ENCODE measurements at places on chromosomes 6 and 20.
A peak's percentile ranks its signal among the peaks of the same experiment; 100 is the strongest.

GRCh38 chr6:70524721-70525286 is 41.9 kb upstream of the SDHAF4 start:
- no peak for DNase-seq

GRCh38 chr6:107632381-107633136 is 142.6 kb downstream of the SOBP start:
- no peak for DNase-seq

DNA sequence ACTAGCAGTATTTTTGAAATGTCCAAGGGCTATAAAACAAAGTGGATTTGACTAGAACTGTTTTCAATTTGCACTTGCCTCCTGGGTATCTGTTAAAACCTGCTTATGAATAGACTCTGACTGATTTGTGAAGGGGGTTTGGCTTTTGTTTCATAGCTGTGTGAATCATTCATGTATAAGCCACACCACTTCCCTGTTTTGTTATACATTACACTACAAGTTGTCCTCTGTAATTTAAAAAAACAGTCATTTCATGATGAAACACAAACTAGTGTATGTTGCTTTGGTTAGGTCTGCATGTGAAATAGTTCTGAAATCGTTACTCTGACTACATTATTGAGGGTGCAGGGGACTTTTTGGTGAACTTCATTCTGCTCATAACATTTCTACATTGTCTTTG is 121.7 kb downstream of the NKAIN2 start:
- no peak for DNase-seq

- DNase-seq, result no peak
These were observed 909 bp downstream of the DNAAF9 start for GRCh38 chr20:3406481-3407039.

DNA sequence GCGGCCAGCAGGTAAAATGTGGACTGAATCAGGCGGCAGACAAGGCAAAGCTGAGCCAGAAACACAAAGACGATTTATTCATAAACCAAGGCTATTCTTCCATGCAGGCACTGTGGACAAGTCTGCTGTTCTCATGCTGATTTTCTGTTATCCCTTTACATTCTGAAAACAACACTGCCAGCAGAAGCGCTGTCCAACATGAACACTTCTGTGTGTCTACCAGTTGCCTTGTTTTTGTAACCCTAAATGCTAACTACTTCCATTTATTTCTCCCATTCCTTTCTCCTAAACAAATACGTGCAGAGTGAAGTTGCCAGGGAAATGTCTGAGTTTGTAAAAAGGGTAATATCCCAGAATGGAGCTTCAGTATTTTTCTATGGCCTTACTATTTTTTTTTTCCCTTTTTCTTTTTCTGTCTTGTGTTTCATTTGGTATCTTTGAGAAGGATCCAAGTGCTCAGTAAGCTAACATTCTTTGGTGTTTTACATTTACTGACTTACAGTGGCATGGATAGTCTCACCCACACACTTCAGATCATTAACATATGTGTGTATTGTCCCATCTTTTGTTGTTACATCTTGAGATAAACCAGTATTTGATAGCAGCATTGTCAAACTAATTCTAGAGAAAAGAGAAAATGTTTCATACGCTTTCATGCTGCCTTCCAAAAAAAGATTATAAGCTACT is 1308.9 kb upstream of the MAP3K7 start:
- no peak for DNase-seq

- DNase-seq, result no peak
These were observed 14.8 kb upstream of the FAM83C start for GRCh38 chr20:35306931-35307517.

DNA sequence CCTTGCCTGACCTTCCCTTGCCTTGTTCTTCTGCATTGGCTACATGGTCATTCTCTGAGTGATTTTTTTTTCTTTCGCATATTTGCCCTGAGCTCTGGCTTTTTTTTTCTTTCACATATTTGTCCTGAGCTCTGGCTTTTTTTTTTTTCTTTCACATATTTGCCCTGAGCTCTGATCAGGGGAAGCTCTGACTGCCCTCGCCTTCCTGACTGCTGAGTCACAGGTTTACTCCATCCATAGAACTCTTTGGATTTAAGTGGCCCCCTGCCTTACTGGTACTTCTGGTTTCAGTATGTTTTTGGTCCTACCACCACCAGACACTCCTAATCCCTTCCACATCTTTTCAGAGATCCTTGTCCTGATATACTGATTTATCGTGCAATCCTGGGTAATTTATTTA is 201.1 kb downstream of the OGFRL1 start:
- no peak for DNase-seq

DNA sequence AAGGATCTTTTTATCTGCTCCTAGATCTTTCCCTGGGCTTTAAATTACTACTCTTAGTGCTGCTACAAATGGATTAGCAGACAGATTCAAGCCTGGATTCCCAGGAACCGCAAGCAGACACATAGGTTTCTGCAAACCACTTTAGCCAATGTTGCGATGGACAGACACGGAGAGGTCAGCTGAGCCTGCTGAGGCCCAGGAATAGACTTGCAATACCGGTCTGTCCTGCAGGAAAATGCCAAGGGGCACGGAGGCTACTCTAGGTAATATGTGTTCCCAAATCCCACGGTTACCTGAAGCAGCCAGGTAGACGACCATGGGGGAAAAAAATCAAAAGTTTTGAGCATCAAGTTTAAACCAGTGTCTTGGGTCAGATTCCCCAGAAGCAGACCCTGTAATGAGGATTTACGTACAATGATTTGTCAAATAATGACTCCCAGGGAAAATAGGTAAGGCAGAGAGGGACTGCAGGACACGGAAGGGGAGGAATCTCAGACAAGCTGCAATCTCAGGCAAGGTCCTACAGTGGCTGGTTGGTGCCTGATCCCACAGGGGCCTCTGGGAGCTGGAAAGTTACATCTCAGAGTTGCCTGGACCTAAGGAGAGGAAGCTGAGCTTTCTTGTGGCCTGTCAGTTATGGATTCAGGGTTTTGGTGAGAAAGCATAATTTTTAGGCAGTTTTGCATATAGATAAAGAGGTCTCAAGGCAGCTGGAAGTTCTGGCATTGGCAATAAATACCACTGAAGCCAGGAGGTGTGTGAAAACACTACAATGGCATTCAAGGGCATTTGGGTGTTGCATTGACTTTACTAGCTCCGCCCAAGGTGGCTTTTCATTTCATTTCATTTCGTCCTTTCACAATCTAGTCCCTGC is 12.5 kb downstream of the OTOR start:
- DNase-seq, result no peak

- no peak for DNase-seq
These were observed 10.4 kb downstream of the KIF6 start for GRCh38 chr6:39714802-39715201.

DNA sequence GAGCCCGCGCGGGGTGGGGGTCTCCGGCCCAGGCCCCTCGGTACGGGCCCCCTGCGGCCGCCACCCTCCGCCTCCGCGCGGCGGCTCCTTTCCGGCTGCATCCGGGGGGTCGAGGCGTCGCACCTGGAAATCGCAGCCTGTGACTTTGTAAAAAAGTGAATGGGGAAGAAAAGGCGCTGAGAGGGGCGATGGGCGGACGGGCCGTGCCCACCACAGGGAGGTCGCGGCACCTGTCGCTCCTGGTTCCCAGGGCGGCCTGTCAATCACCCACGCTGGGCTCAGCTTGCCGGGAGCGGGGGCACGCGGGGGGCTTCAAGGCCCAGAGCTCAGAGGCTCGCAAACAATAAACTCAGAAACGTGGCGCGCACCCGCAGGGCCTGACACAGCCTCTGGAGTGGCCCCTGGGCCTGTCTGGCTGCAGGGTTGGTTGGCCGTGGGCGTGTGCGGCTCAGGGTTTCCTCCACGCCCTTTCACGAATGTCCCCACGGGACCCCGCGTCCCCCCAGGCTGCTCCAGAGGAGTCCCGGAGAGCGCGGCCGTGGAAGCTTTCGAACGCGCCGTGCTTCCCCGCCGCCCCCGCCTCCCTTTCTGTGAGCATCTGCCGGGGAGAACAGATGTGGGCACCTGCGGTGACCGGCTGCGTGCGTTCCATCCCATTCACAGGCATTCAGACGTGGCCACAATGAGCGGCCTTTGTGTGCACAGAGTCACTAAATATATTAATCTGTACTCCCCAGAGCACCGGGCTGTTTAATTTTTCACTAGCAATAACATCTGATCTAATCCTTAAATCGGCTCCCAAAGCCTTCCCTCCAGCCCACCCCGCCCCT is 6.1 kb upstream of the DLL1 start:
- no peak for DNase-seq

DNA sequence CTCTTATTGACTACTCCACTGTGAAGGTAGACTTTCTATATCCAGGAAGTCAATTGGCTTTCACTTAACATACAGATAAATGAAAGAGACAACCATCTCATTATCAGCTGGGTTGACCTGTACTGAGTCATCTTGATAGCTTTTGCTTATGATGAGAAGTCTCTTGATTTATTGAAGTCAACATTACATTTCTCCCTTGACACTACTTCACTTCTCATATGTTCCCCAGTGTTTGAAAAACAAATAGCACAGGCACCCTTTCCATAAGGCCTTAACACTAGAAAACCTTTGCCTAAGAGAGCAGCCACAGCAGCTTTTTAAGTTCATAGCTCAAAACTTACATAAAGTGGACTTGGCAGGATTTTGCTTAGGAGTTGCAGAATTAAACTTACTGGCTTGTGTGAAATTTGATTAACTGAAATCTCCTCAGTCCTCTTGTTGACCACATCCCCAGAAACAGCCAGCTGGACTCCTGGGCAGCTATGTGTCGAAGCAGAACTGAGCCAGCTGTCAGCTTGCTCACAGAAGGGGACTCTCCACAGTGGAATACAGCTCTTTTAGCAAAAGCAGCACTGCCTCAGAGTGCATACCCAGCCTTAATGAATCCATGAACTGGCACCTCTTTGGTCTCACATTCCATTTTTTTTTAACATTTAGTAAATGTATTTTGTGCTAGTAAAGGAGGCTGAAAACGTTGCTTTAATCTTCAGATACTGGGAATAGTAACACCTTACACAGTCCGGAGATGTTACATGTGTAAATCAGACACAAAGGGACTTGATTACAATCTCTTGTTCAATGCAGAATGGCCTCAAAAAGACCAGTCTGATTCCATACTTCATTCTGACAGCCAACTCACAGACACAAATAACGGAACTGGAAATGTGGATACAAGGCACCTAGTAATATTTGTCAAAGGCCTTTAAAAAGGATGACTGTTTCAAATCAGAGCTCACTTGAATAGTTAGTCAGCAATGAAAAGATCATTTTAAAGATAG is 1532.7 kb downstream of the HACE1 start:
- DNase-seq, result no peak

- DNase-seq, result peak; percentile 72
These were observed at the start of gene SAMD10 for GRCh38 chr20:63979557-63980316. TSS of gene SAMD10 (minus strand) at chr20:63979642. CDS start at chr20:63979467, 175 bp downstream.

- no peak for DNase-seq
These were observed 45.2 kb upstream of the RSPO3 start for GRCh38 chr6:127073222-127073621.

GRCh38 chr6:52662031-52662430 is 8.9 kb upstream of the TMEM14A start:
- no peak for DNase-seq

DNA sequence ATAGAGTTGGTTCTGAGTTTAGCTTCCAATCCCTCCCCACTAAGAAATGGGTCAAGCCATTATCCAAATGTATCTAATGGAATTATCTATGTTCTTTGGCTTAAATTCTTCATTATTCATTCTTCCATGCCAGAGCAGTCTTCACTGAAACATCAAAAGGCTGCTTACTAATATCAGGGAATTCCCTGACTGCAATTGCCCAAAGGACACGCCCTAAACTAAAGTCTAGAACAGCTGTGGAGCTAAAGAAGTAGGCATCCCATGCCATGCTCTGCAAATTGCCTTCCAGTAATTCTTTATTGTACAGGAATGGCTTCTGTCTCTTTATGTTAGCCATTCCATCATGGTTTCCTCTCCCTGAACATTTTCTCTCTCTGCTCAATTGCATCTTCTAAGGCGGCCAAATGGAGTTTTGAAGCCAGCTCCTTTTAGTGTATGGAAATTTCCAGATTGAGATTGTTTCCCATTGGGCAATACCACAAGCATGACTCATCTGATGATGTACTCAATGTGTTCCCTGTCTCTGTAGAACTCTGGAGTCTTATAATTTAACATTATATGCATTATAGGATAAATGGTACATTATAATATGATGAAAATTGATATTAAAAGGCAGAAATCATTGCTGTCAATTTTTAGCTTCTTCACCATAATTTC is 28.8 kb upstream of the TSHZ2 start:
- no peak for DNase-seq

GRCh38 chr6:120357447-120357846 is 976.8 kb downstream of the TBC1D32 start:
- no peak for DNase-seq

DNA sequence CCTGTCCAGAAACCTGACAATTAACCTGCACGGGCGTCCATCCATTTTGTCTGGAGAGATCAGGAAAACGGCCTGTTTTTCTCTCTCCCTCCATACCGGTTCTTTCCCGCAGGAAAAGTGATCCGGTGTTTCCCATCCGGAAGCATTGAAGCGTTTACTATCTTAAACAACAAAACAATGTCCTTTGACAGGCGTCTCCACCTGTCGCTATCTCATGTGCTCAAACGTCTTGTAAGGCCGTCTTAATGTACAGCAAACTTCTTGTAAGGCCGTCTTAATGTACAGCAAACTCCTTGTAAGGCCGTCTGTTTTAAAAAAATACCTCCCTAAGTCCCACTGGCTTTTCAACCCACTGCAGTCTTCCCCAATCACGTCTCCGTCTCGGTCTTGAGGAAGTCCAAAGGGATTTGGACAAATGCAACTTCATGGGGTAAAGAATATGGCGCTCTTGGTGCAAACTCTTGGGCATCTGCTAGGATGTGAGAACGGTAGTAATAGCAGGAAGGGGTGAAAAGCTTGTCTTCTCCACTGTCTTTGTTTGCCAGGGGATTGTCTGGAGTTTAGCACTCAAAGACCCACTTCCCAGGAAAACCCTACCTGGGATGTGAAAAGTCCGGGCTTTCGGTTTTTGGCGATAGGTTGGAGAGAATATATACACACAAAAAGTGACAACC is 29.9 kb upstream of the TRIM27 start:
- DNase-seq, result no peak

DNA sequence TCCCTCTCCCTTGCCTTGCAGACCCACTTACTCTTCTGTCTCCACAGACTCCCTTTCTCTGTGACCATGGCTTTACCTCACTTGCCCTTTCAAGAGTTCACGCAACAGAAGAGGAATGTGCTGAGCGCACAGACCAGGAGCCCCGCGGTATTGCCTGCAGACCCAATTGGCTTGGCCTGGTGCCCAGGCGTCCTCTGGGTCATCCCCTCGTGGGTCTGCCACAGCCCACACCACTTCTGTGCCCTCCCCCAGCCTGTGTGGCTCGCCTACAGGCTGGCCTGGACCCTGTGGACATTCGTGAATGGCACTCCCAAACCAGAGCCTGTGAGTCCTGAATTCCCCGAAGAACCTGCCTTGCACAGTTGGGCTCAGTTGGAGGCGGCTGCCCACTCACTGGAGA is 15.3 kb upstream of the NINL start:
- DNase-seq, result no peak

Measured in activated CD8-positive, alpha-beta memory T cell treated with anti-CD3 and anti-CD28 coated beads for 48 hours (primary cell).